Stimulated activated naive B cell treated with anti-CD40 and anti-IgM and Interleukin-4, amounts not matched to agents 10 μg/mL and 1 μg/mL and 100 μg/mL, for 72 hours (primary cell): ENCODE measurements at places on chromosomes 5 and 9.

- H3K4me1 ChIP-seq: peaks cover 17% of the 10 kb centered on the region
- H3K36me3 ChIP-seq: no peaks in the 10 kb centered on the region
- DNase-seq: no peak
- peaks cover 44% of the 10 kb centered on the region for H3K27me3 ChIP-seq
- H3K27ac ChIP-seq: no peak overlapping the region
Observed at GRCh38 chr9:899440-900184, 58.1 kb downstream of the DMRT1 start.

DNA sequence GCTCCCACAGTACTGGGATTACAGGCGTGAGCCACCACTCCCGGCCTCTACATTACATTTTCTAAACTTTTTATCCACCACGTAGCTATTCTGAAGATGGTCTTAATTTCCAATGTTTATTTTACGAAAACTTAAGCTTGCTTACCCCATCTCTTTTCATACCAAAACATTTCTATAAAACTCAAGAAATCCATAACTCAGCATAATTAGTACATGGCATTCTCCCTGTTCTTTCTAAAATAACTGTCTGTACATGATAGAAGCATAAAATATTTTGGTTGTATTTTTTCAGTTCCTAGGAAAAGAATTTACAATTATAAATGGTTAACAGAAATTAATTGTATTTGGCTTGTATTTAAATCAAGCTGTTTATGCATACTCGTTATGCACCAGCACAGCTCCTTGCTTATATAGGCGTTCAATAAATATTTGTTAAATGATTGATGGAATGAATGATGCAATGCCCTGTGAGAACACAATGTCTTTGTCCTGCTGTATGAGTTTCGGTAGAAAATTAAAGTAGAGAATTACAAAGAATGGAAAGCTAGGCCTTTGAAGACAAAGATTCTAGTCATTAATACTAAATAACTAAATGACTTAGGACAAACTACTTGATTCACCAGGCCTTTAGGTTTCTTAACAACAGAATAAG lies 384.2 kb downstream of the EFNA5 start:
- H3K4me1 ChIP-seq: peaks cover 28% of the 10 kb centered on the region
- H3K27ac ChIP-seq: no peak overlapping the region
- no peak for DNase-seq
- peaks cover 36% of the 10 kb centered on the region for H3K27me3 ChIP-seq
- no peak overlapping the region for H3K4me3 ChIP-seq

DNA sequence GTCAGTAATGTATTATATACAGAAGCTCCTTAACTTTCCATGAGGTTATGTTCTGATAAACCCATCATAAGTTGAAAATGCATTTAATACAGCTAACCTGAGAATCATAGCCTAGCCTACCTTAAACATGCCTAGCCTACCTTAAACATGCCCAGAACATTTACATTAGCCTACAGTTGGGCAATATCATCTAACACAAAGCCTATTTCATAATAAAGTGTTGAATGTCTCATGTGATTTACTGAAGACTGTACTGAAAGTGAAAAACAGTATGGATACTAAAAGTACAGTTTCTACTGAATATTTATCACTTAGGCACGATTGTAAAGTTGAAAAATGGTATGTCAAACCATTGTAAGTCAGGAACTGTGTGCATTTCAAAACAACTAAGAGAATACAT lies 1.6 kb downstream of the GM2A start:
- H3K36me3 ChIP-seq: peaks cover 47% of the 10 kb centered on the region
- DNase-seq: no peak
- H3K27me3 ChIP-seq: no peaks in the 10 kb centered on the region

- H3K36me3 ChIP-seq: no peaks in the 10 kb centered on the region
- H3K27me3 ChIP-seq: peaks cover 4% of the 10 kb centered on the region
- DNase-seq: no peak
- no peaks in the 10 kb centered on the region for H3K4me1 ChIP-seq
Observed at GRCh38 chr9:134591573-134591981, 50.0 kb upstream of the COL5A1 start.

- no peak for DNase-seq
- no peaks in the 10 kb centered on the region for H3K36me3 ChIP-seq
- H3K4me3 ChIP-seq: no peak overlapping the region
- no peaks in the 10 kb centered on the region for H3K4me1 ChIP-seq
Observed at GRCh38 chr5:146671561-146672295, 155.7 kb upstream of the GPR151 start.
